Activated CD8-positive, alpha-beta memory T cell treated with anti-CD3 and anti-CD28 coated beads, Interleukin-2, amount 10 ng/mL, durations not matched to agents 7 days and 5 days (primary cell): ENCODE measurements at places on chromosomes 3 and 15. TPM values are rescaled to one million over a fixed set of nuclear protein-coding genes. Genes with fewer than 3 reads are reported as not detected.

The EPHA3 gene
- not detected for total RNA-seq

The COLQ gene
- total RNA-seq, result 4.7 TPM

The CYP8B1 gene
- not detected for total RNA-seq

The CCK gene
- total RNA-seq, result not detected

DNA sequence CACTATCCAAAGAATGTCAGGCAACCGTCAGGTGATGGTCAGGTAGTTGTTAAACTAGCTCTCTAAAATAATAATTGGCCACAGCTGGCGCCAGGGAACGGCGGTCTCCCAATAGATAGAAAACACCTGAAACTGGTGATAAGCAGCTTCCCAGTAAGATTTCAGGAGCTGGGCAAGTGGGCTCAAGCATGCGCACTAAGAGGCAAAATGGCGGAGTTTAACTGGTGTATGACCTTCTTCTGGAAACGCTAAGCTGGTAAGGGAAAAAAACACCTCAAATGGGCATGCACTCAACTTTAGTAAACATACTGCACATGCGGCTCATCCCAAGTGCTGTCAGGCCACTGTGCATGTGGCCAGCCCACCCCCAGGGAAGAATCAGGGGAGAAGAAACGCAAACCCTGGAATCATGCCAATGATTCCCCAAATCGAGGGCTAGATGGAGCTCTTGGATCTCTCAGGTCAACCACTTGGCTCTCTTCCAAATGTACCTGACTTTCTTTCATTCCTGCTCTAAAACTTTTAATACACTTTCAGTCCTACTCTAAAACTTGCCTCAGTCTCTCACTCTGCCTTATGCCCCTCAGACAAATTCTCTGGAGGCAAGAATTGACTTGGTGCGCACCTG lies 195.0 kb downstream of the ZNF621 start:
- H3K27me3 ChIP-seq, result peaks cover 16% of the 10 kb centered on the region
- no peak for DNase-seq
- no peak overlapping the region for H3K27ac ChIP-seq
- no peak overlapping the region for H3K4me3 ChIP-seq

DNA sequence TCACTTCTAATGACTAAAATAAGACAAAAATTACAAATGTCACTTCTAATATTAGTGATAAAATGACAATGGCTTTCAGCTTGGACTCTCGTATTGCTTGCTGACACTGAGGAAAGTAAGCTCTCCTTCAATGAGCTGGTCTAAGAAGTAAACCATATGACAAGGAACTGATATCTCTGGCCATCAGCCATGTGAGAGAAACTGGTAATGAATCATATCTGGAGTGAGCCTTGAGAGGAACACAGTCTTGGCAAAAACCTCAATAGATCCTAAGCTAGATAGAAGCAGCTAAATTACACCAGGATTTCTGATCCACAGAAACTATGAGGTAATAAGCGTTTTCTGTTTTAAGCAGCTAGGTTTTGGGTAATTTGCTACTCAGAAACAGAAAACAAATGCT lies 1575.1 kb downstream of the OTOL1 start:
- H3K27ac ChIP-seq, result no peak overlapping the region
- DNase-seq, result no peak
- no peaks in the 10 kb centered on the region for H3K36me3 ChIP-seq
- H3K27me3 ChIP-seq, result no peaks in the 10 kb centered on the region
- H3K4me3 ChIP-seq, result no peak overlapping the region
- H3K4me1 ChIP-seq, result no peaks in the 10 kb centered on the region

GRCh38 chr15:23073890-23074646 lies 34.7 kb upstream of the TUBGCP5 start:
- DNase-seq, result no peak
- H3K4me1 ChIP-seq, result no peaks in the 10 kb centered on the region
- no peak overlapping the region for H3K27ac ChIP-seq
- H3K4me3 ChIP-seq, result no peak overlapping the region
- no peaks in the 10 kb centered on the region for H3K27me3 ChIP-seq

DNA sequence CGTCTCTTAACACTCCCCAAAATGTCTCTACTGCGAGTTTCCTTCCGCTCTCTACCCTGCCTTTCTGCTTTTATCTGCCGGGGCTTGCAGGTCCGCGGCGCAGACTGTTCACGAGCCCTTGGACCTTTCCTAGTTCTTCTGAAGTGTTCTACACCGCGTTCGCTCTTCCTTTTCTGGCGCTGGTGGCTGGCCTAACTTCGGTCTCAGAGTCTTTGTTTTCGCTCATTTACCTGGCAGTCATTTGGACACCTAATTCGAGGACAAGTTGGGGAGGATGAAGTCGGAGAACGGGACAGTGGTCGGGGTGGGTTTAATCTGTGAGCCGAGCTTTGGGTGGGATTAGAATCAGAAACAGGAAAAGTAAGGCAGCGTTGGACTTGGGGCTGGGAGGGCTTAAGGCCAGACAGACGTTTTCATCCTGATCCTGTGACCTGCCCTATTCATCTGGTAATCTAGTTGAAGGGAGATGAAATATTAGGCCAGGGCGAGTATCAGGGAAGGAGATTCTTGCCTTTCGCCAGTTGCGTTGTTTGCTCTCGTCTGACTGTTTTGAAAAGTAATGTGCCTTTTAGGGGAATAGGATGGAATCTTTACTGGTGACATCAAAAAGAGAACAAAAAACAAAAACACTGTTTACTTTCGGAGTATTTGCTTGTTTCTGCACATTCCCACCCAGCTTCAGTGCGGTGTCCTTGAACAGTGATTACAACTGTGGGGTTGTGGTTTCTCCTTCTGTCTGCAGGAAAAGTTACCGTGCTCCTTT lies 1.8 kb downstream of the DIPK2A start:
- peak overlapping the region; percentile 90 for H3K27ac ChIP-seq
- no peaks in the 10 kb centered on the region for H3K36me3 ChIP-seq
- no peak for DNase-seq
- peaks cover 14% of the 10 kb centered on the region for H3K27me3 ChIP-seq
- H3K4me1 ChIP-seq, result peaks cover 34% of the 10 kb centered on the region
- peak overlapping the region; percentile 95 for H3K4me3 ChIP-seq

DNA sequence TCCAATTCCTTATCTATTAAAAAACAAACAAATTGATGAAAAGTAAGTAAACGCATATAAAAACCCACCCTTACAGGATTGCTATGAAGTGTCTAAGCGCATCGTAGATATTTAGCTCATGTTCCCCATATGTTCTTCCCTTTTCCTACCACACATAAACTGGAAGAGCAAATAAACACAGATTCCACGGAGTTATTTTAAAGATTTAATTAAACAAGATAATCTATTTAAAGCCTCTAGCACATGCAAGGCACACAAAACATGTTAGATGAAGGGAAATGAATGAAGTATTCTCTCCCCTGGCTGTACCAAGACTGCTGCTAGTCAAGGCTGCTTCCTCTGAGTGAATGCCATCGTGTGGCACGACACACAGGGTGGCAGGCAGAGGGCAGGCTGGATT lies 78.4 kb upstream of the FGF12 start:
- peaks cover 5% of the 10 kb centered on the region for H3K27me3 ChIP-seq
- H3K4me3 ChIP-seq, result no peak overlapping the region
- no peak overlapping the region for H3K27ac ChIP-seq
- no peaks in the 10 kb centered on the region for H3K36me3 ChIP-seq
- no peak for DNase-seq
- no peaks in the 10 kb centered on the region for H3K4me1 ChIP-seq

DNA sequence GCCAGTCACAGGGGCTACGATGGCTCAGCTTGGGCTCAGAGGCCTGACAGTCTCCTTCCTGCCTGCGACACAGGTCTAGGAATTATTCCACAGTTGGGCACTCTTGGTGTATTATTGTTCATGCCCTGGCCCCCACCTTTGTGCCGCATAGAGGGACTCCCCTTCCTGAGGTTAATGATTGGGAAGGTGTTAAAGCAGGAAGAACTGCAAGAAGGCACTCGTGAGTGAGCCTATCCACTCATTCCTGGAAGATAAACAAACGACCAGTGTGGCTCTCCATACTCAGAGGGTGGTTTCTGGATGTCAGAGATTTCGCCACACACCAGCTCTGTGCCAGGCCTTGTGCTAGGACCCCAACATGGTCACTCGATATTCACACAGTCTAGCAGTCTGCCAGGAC lies 12.3 kb downstream of the LIPC start:
- DNase-seq, result no peak
- H3K4me3 ChIP-seq, result no peak overlapping the region
- peaks cover 2% of the 10 kb centered on the region for H3K36me3 ChIP-seq
- H3K4me1 ChIP-seq, result peaks cover 32% of the 10 kb centered on the region
